Cortex of kidney (tissue), 1 donor: ENCODE measurements at places on chromosomes 7 and 10.

- DNase-seq, result no peak
These were observed 777.3 kb downstream of the CCSER2 start for GRCh38 chr10:85105614-85106255.

DNA sequence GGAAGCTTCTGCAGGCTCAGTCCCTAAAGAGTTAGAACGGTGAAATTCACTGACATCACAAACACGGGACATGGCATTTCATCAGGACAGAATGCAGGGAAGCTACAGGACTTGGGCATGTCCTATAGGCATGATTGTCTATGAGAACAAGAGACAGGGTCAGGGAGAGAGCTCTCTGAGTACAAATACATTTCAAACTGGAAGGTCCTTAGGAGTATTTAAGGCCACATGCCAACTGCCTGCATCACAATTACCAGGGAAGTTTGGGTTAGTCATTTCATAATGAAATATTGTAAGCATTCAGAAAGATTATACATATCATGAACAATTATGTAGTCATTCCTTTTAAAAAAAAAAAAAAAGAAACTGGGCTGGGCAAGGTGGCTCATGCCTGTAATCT, 71.3 kb downstream of the CREB3L2 start:
- DNase-seq, result no peak

- DNase-seq, result no peak
These were observed 1163.4 kb upstream of the AUTS2 start for GRCh38 chr7:68434857-68435256.

- no peak for DNase-seq
These were observed 352.0 kb downstream of the PCLO start for GRCh38 chr7:82810558-82811259.

- no peak for DNase-seq
These were observed 105.8 kb downstream of the THSD7A start for GRCh38 chr7:11726001-11726793.

DNA sequence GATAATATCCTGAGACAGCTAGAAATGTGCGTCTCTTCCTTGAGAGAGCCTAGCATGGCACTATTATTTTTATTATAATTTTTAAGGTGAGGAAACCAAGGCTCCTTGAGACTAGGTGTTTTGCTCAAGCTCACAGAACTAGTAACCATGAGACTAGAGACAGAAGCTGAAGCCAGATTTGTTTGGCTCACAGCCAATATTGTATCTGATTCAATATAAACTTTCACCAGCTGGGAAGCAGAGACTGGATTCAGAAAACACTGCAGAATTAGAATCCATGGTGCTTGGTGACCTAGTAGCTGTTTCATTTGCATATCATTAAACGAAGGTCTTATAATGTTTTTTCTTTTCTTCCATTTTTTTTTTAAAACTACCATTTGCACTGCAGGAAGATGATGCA, 64.4 kb downstream of the DNAJB9 start:
- DNase-seq, result no peak

DNA sequence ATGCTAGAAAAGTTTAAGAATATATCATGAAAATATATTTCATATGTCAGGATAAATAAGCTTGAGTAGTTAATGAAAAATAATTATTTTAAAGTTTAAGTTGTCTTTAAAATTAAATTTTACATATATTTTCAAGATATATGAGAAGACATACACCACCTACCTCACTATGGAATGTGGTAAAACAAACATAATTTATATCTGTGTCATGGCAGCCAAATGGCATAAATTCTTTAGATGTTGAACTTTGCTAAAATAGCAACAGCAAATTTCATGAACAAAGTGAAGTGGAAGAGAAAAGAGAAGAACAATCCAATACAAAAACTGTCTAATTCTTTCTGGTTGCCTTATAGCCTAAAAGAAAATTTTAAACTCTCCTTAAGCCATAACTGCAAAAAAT, 39.6 kb upstream of the SLC16A12 start:
- DNase-seq, result no peak

DNA sequence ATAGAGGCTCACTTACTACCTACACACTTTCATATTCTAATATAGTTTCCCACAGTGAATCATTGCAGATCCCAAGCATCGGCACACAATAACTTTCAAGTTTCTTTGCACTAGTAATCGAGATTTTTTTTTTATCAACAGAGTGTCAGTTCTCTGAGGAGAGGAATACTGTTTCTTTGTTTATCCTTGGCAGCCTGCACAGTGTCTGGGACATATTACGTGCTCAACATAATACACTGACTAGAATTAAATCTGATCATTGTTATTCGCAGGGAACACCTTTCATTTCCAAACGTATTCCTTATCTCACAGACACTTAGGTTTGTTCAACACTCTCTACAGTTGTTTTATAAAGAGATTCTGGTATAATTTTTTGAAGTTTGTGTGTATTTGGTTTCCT, 95.3 kb downstream of the CACNA2D1 start:
- DNase-seq, result no peak

DNA sequence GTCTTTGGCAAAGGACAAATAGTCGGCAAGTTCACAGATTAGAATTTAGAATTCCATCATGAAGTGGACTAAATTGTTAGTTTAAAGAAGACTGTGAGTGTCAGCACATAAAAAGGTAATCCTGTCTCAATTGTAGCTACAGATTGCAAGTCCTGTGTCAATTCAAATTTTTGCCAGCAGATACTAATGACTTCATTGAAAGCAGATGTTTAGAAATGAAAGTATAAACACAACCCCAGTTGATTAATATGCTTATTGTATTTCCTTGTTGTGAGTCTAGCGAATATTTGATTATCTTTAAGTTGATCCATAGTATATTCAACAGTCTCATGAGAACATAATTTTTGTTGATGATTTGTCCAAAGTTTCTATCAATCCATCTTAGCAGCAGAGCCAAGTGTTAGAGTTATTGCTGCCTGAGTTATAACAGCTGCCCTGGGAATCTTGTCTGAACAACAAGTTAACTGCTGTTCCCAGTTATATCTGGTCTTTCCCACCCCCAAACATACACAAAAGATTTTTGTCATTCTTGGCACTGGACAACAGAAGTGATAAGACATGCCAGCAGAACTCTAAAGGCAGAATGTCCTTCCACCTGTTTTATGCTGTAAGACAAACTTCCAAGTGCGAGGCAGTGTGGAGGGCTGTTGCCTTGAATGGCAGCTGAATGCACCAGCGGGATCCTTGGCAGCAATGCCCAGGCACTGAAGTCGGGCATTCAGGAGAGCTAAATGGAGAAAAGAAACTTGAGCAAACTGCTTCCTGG, 21.3 kb upstream of the HERPUD2 start:
- no peak for DNase-seq

DNA sequence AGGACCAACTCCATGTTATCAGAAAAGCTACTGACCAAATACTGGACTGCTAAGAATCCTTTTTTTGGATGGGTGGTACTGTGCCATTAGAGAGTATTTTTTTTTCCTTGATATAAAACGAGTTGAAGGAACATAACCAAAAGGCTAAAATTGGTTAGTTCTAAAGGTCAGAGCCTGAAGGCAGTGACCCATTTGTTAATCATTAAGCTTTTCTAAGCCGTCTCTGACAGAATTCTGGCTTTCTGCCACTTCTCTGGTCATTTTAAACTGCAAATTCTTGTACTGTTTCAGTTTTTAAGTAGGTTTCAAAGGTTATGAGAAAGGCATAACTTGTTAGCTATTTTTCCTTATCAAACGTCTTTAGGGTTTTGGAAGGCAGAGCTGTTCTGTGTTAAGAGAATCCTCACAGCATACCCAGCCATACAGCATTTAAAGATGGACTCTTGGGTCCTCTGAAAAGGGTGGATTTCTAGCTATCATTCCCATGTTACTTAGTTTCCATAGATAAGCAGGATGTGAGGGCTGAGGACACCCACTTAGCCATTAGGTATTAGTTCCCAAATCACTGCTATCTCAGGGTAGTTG, 196.8 kb downstream of the RNLS start:
- no peak for DNase-seq
